Lower leg skin (tissue), 4 donors: ENCODE measurements at places on chromosomes 12 and 14. TPM values are rescaled to one million over a fixed set of nuclear protein-coding genes. Genes with fewer than 3 reads are reported as not detected.
A peak's percentile ranks its signal among the peaks of the same experiment; 100 is the strongest.

The P2RX2 gene
- not detected for total RNA-seq

The MYF5 gene
- not detected for total RNA-seq

GRCh38 chr14:105126981-105127329, 41.6 kb downstream of the JAG2 start:
- DNase-seq: peak; percentile 76

The HHIPL1 gene
- total RNA-seq: 0.71 TPM

GRCh38 chr12:130972586-130972950, 18.9 kb downstream of the ADGRD1 start:
- DNase-seq: peak; percentile 39

GRCh38 chr14:72416892-72417291, 477.0 kb downstream of the DPF3 start:
- no peak for DNase-seq

The IGF1 gene
- 6.2 TPM for total RNA-seq

- DNase-seq: no peak
Measured at GRCh38 chr12:129727100-129727499, 176.7 kb downstream of the TMEM132D start.

The FITM1 gene
- 1.3 TPM for total RNA-seq

The KRT1 gene
- 6,493 TPM for total RNA-seq

The CD163 gene
- total RNA-seq: 13.3 TPM

GRCh38 chr14:60656686-60657455, 7.6 kb upstream of the SIX1 start:
- DNase-seq: peak; percentile 85

- no peak for DNase-seq
Measured at GRCh38 chr12:23014749-23015148, 389.8 kb downstream of the ETNK1 start.

DNA sequence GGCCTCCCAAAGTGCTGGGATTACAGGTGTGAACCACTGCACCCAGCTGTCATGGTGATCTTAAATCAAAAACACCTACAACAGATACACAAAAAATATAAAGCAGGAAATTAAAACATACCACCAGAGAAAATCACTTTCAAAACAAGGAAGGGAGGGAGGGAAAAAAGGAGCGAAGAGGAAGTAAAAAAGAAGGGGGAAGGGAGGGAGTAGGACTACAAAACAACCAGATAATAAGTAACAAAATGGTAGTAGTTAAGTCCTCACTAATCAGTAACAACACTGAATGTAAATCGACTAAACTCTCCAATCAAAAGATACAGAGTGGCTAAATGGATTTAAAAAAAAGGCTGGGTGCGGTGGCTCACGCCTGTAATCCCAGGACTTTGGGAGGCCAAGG, 89.0 kb downstream of the SH2B3 start:
- no peak for DNase-seq

The TRIM9 gene
- total RNA-seq: 1.8 TPM
